ENCODE measurements at places on chromosomes 7 and 10. TPM values are rescaled to one million over a fixed set of nuclear protein-coding genes. Genes with fewer than 3 reads are reported as not detected.
A peak's percentile ranks its signal among the peaks of the same experiment; 100 is the strongest.

Gene ZNF438
- total RNA-seq, result 5.0 TPM

Gene TAS2R5
- total RNA-seq, result 1.8 TPM

- DNase-seq, result no peak
These were observed 6.7 kb upstream of the PAXIP1 start for GRCh38 chr7:155009570-155010157.

DNA sequence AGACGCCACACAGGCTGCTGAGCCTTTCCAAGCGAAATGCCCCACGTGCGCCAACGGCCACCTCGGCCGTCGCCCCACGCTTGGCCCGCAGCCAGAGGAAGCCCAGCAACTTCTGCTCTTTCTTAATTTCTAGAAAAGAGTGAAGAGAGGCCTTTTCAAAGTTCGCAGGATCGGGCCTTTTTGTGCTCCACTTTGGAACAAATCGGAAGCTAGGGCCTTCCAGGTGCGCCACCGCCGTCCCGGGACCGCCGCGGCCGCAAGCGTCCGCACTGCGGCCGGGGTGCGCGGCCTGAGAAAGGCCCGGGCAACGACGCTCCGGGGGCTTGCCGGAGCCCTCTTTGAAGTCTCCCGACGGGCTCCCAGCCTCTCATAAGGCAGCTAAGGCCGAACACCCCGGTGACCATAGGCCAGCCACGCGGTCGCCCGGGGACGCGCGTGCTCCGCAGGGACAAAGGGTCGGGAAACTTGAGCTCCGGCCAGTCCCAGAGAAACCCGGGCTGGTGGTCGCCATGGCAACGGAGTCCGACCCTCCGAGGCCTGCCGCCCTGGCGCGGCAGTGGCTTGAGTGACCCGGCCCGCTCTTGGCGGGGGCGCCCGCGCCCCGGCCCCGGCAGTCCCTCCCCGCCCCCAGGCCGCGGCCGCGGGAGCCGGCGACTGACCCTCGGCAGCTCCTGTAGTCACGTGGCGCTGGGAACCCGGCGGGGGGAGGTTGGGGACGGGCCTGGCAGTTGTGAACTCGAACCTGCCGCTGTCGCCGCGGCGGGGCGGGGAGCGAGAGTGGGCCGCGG lies at the start of gene REPIN1:
Gene REPIN1, plus strand, starts transcription at position 727 of the 788 bp plus-strand sequence. CDS start 890 bp downstream, outside the sequence.
- peak; percentile 98 for DNase-seq

DNA sequence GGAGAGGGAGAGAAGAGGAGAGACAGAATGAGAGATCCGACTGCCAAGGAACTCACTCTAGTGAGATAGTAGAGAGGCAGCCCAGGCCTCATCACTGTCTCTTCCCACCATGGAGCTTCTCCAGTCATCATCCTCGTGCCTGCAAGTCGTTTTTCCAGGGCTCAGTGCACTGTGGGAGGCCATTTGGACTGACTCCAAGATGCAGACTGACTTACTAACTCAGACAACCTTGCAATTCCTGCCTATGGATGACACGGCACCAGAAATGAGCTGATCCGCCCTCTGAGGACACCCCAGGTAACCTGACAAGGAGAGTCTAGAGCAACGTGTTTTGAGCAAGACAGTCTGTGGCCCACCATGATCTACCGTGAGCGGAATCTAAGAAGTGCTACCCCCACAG lies 154.9 kb downstream of the GLI3 start:
- peak; percentile 57 for DNase-seq

DNA sequence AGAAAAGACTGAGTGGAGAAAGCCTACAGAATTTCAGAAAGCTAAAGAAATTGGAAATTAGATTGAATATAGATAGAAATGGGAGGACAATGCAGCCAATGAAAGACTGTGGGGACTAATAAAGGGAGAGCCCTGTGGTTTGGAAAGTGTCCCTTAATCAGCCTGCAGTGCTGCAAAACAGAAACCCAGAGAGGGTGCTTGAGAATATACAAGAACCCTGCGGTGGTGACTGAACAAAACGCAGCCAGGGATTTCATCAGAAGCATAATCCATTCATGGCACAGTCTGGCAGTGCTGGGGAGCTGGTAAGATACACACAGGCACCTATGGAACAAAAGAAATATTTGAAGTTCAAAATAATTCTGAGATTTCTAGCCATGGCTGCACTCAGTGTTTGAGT lies 19.1 kb downstream of the CEP41 start:
- no peak for DNase-seq

DNA sequence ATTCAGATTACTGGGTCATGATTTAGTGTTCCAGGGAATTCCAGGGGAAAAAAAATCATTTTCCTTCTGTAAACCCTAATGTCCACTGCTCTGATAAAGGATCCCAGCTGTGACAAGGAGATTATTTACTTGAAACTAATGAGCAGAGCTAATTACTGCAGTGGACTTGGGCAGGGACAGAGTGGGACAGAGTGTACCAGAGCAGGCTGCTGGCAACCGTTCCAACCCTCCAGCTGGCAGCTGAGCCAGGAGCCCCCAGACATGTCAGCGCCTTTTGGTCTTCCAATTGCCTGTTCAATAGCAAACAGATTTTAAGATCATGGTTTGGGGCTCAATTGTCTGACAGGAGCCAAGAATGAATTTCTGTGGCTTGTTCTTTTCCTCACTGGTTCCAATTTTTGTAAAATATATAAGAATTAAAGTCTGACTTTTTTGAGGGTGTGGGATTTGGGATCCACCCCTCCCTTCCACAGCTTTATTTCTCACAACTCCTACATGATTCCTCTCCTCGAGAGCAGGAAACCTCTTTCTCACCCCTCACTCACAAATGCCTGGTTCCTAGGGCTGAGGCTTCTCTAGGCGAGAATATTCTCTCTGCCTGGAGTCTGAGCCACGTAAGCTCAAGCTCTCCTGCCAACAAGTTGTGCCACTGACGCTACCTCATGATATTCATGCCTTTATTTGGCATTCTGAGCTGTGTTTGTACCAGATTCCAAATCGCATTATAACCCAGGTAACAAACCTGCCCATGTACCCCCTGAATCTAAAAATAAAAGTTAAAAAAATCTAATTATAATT lies 20.6 kb upstream of the FAM180A start:
- no peak for DNase-seq

DNA sequence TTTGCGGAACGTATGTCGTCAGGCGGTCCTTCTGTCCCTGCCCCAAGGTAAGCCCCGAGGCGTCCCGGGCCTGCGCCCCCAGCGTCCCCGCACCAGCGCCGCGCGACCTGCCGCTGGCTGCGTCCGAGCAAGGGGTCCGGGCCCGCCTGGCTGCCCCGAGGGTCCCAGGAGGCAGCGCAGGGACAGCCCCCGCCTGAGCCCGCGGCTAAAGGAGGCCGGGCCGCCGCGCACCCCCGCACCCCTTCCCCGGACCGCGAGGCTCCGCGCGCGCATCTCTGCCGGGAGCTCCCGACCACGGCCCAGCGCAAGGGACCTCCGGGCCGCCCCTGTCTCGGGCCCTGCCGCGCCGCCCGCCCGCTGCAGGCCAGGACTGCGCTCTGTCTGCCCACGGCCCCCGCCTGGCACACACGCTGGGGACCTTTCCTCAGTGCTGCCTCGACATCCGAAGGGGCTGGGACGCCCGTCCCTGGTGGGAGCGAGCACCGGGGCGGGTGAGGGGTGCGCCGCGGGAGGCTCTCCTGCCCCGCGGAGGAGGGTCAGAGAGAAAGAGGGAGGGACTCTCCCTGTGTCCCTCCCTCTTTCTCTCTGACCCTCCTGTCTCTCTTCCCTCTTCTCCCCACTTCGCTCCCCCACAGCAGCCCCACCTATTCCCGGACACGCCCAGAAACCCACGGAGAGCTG lies 25.0 kb downstream of the SHH start:
- peak; percentile 90 for DNase-seq

DNA sequence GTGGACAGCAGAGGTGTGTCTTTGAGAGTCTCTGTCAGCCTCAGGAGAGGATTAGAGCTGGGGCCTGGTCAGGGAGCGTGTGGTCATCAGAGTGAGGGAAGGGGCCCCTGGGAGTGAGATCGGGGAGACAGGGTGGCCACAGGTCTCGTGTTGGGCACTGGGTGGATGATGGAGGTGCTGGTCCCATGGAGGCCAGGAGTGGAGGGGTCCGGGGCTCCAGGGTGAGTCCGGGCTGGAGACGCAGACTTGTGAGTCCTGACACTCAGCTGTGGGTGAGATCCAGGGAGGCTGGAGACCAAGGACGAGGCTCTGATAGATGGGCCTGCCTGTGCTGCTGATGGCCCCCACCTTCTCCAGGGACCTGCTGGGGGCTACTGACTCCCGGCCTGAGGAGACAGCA lies 88.6 kb downstream of the DYNC2I1 start:
- peak; percentile 53 for DNase-seq

DNA sequence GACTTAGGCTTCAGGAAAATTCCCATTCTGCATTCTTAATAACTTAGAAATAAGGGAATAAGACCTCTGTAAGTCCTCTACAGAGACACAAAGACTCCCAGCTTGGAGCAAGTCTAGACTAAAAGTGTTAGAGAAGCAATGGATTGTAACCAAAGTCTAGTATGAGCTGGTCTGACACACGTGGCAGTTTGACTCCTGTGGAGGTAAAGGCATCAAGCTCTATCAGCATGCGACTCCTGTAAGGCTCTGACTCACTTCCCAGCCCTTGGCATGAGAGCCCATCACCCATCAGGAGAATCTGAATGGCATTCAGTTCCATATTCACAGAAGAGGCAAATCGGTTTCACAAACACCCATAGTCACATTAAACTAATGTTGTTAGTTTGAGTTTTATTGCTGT lies 4.4 kb upstream of the VSTM4 start:
- DNase-seq, result no peak

DNA sequence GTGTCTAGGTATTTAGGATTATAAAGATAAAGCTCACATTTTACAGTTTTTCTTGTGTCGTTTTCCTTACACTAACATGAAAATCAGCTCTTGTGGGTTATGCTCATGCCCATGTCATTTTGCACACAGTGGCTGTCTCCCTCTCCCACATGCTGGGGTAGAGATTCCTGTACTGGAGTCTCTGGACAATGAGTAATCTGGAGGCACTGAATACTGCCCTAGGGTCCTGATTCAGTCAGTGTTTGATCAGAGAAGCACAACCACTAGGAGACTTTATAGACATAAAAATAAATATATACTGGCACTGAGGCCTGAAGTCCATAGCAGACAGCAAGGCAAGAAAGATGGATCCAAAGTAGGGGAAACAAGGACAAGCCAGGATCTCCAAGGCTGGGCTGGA lies 1008.8 kb downstream of the KCNMA1 start:
- no peak for DNase-seq

GRCh38 chr7:152520861-152521302 lies 85.1 kb upstream of the KMT2C start:
- no peak for DNase-seq

GRCh38 chr10:71337219-71337701 lies 18.2 kb downstream of the SLC29A3 start:
- no peak for DNase-seq

DNA sequence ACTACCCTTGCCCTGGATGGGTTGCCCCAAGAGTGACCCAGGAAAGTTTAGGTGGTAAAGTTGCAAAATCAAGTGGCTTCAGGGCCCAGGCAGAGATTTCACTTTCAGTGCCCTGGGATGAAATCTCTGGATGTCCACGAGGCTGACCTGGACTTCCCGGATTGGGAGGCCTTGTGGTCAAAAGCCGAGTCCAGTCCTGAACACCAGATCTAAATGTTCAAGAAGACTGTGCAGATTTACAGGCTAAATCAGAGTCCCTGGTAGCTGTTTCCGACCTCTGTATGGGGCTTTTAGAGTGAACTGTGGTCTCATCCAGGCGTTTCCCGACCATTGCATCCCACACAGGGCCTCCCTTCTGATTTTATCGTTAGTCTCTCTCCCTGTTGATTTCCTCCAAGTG lies 95.3 kb downstream of the WDR11 start:
- DNase-seq, result no peak

DNA sequence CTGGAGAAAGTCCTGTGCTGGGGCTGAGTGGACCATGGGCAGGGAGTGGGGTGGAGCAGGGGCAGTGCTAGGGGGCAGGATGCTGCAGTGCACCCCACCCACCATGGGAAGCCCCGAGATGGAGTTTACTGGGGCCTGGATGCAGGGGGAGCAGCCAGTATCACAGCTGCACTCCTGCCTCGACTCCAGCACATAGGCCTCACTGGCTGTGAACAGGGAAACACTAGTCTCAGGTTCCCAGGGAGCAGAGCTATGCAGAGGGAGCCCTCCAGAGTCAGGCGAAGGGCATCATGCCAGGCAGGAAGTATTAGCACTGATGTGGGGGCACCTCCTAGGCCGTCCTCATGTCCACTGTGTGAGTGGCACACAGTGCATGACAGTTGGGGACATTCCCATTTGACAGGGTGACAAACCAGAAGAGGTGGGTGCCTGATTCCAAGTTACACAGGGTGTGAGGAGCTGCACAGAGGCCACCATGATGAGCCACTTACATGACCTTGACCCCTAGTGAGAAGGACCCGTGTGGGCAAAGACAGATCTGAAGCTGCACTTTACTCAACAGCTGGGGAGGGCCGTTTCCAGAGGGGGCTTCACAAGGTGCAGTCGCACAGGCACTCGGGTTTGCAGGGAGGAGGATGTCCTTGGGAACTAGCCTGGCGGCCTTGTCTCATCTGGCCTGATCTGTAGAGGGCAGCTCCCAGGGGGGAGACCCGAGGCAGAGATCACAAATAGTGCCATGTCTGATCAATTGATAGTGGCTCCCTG lies 69.9 kb upstream of the LRRC4 start:
- peak; percentile 73 for DNase-seq

DNA sequence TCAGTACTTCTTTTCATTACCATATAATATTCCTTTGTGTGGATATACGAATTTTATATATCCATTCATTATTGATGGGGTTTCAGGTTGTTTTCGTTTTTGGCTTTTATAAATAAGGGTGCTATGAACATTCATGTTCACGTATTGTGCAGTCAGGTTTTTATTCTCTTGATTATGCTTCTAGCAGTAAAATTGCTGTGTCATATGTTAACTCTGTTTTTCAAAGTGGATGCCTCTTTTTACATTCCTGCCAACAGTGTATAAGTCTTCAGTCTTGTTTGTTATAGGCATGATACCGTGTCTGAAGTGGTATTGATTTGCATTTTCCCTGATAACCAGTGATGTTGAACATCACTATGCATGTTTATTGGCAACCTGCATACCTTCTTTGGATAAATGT lies 127.1 kb upstream of the CNTNAP2 start:
- no peak for DNase-seq

DNA sequence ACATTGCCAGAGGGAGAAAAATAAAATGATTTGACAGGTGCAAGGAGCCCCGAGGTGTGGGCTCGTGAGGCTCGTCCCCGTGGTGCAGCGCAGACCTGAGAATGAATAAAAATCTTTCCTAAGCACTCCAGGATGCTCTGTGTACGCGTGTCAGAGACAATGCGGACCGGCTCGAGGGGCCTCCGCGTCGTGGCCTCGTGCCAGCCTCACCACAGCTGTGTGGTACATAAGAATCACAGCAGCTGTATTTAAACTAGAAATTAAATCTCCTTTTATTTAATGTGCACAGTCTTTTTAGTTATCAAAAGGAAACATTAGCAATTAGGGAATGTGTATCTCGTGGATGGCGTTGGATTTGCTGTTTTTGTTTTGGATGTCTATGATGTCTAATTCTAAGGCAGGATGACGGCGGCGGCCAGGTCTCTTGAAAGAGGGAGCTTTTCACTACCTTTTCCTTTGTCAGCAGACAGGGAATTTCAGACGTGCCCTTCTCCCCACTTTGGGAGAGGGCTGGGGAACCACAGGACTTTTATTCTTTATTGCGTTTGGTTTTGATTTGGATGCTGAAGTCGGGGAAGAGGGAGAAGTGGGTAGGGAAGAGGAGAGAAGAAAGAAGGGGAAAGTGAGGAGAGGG lies 365.3 kb upstream of the SHH start:
- no peak for DNase-seq

All from osteoblast (primary cell).